ENCODE measurements at places on chromosomes 12 and 14.

- DNase-seq: no peak
These were observed 21.6 kb downstream of the ATF7 start for GRCh38 chr12:53604581-53604980.

DNA sequence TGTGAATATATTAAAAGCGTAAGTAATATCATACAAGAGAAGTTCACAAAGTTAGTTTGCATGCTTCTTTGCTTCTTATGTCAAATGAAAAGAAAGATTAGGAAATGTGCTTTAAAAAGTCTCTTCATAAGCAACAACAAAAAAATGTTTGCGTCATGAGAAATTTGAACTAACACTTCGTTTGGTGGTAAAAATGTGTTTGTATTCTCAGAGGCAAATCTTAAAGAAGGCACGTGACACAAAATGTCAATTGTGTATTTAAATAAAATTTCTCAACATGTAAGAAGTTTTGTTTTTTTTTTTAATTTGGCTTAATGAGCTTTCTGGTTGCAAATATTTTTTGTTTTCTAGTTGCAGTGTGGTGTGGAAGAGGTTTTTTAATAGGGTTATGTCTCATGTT lies 93.8 kb downstream of the TMTC2 start:
- no peak for DNase-seq

DNA sequence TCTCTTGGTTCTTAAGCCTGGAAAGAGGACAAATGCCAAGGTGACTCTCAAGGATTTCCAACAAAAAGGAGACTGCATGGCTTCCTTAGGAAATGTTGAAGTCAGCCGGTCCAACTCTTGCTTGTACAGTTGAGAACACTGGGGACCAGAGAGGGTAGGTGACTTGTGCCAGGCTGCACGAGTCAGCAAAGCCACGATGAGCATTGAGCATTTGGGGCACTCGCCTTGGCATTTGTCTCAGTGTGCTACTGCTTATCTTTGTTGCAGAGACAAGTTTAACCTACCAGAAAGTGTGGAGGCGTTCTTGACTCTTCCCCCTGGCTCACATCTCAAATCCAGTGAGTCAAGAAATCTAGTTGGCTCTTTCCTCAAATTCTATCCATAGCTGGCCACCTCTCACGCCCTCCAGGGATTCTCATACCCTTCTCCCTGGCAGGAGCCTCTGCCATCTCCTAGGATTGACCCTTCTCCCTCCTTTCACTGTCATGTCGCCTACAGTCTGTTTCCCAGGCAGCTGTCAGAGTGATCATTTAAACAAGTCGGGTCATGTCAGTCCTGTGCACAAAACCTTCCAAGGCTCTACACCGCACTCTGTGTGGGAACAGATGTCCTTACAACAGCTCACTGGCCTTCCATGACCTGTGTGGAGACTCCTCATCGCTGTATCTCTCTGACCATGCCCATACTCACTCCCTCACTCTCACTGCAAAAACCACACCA lies 17.2 kb upstream of the KRT83 start:
- no peak for DNase-seq

- DNase-seq: no peak
These were observed 1014.1 kb downstream of the TMTC2 start for GRCh38 chr12:83700838-83701237.

GRCh38 chr14:74988131-74988530 lies 14.6 kb upstream of the EIF2B2 start:
- DNase-seq: no peak

- peak; percentile 49 for DNase-seq
These were observed 972 bp downstream of the PTGDR start for GRCh38 chr14:52268279-52269061.

GRCh38 chr12:65817866-65818265 lies 6.4 kb upstream of the HMGA2 start:
- no peak for DNase-seq

DNA sequence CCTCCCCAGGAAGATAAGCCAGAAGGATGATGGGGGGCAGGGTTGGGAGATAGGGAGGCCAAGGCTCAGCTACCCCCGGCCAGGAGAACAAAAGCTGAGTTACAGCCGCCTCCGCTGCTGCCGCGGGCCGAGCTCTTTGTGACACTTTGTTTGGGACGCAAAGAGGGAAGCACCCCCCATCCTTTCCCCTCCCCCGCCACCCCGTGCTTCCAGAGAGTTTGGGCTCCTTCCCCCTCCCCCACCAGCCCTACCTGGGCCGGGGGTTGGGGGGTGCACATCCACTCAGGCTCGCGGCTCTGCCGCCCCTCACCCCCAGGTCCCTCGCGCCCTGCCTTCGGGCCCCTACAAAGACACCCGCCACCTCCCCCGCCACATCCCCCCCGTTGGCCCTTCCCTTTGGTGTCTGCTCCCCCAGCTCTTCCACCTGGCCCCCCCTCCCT lies 799 bp downstream of the ZNF219 start:
- peak; percentile 62 for DNase-seq

DNA sequence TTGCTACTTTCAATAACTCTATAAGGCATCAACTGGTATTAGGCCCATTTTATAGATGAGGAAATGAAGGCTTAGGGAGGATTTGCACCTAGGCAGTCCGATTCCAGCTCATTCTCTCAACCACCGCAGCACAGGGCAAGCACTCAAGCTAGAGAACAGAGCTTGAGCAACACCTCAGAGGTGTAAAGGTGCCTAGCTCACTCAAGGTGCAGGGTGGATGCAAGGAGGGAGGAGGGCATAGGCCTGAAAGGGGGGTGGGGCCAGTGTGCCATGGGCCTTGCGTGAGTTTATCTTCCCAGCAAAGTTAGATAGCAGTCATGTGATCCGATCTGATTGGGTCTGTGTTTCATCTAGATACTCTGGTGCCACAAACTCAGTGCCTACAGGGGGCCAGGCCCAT lies 10.2 kb upstream of the EMP1 start:
- DNase-seq: no peak

DNA sequence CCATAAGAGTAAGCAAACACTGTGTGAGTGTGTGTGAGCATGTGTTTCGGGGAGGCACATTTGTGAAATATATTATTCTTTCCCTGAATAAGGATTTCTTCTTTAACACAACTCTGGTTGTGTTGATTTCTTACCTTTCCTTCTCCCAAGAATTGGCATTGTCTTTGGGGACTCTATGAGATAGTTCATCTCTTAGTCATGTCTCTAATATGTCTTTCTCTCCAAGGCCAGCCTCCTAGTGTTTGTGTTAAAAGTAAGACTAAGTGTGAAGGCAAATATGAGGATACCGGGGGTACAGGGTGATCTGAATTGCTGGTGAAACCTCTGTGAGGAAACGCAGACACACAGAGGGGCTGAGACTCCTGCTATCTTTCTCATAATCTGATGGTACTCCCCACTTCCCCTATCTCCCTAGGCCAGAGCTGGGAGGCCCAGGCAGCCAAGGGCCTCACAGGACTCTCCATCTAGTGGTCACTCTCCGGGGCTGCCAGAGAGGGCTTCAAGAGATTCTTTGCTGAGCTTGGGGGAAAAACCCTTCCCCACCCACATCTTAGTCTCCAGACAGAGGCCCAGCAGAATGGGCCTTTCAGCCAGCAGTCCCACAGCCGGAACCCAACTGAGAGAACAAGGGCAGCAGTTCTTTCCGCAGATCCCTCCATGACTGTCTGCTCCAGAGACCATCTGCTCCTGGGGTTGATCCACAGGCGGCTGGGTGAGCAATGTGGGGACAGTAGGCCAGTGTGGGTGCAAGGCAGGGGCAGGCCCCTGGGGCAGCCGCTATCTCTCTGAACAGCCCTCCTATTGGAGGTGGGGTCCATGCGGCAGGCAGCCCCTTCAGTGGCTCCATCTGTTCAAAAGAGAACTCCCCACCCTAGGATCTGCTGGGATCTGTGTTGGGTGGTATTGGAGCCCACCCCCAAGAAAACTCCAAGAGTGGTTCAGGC lies 5.8 kb upstream of the HOXC12 start:
- DNase-seq: no peak

DNA sequence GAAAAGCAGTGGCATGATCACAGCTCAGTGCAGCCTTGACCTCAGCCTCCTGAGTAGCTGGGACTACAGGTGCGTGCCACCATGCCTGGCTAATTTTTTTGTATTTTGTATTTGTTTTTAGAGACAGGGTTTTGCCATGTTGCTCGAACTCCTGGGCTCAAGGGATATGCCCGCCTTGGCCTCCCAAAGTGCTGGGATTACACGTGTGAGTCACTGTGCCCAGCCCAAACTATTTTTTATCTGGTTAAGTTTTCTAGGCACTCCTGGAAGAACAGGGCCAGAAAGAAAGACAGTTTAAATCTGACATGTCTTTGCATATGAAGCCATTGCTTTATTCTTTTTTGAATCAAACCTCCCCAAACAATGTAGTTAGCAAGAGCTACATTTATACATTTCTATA lies 27.5 kb upstream of the PTGR2 start:
- no peak for DNase-seq

GRCh38 chr12:85036234-85036707 lies at the start of the genes LRRIQ1 and TSPAN19:
Gene LRRIQ1 (plus strand): TSS chr12:85036351. CDS start chr12:85038177, 1,826 bp downstream.
Gene TSPAN19 (minus strand): TSS chr12:85036277. CDS start chr12:85029946, 6,331 bp downstream.
- peak; percentile 84 for DNase-seq
